ENCODE measurements at places on chromosomes 5 and 9. TPM values are rescaled to one million over a fixed set of nuclear protein-coding genes. Genes with fewer than 3 reads are reported as not detected.
A peak's percentile ranks its signal among the peaks of the same experiment; 100 is the strongest.

Gene GABRB2
- 0.05 TPM for total RNA-seq

Gene FBXW11
- total RNA-seq = 64.8 TPM

Gene ARHGEF37
- total RNA-seq = 1.1 TPM

Gene BARHL1
- not detected for total RNA-seq

Gene PTGR1
- not detected for total RNA-seq

DNA sequence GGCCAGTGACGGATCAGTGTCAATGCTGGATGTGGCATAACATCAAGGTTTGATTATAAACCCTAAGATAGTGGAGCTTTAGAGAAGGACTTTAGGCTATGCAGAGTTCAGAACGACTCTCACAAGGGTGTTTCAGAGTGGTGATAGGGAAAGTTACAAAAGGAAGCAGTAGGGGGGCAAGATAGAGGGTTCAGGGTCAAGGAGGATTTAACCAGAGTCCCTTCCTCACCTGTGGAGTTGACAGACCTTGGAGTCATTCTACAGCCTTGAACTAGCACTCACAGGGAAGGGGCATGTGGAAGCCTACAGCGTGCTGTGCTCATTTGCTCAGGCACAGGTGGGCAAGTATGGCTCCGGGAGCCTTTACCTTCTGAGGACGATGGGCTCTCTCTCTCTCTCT, 7.9 kb downstream of the DMRT1 start:
- H3K4me1 ChIP-seq = no peaks in the 10 kb centered on the region
- H3K4me3 ChIP-seq = no peak overlapping the region
- no peaks in the 10 kb centered on the region for H3K36me3 ChIP-seq

DNA sequence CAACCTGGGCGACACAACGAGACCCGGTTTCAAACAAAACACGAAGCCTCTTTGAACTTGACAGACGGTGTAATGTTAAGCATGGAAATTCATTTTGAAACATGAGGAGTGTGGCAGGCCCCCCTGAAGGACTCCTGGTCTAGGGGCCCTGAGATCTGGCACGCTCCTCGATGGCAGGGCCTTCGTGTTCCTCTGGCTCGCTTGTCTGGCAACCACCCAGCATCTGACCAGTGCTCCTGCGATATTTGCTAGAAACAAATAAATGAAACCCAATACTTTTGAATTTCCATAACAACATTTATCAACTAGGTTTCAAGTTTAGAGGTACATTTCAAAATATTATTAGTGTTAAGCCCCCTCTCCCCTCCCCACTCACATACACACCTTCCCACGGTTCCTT, 193.0 kb downstream of the ERCC6L2 start:
- no peaks in the 10 kb centered on the region for H3K36me3 ChIP-seq
- no peaks in the 10 kb centered on the region for H3K27me3 ChIP-seq
- no peaks in the 10 kb centered on the region for H3K4me1 ChIP-seq
- no peak overlapping the region for H3K4me3 ChIP-seq

GRCh38 chr5:143205386-143205785, 198.1 kb downstream of the NR3C1 start:
- DNase-seq = no peak
- no peaks in the 10 kb centered on the region for H3K4me1 ChIP-seq
- no peaks in the 10 kb centered on the region for H3K36me3 ChIP-seq
- no peak overlapping the region for H3K27ac ChIP-seq

DNA sequence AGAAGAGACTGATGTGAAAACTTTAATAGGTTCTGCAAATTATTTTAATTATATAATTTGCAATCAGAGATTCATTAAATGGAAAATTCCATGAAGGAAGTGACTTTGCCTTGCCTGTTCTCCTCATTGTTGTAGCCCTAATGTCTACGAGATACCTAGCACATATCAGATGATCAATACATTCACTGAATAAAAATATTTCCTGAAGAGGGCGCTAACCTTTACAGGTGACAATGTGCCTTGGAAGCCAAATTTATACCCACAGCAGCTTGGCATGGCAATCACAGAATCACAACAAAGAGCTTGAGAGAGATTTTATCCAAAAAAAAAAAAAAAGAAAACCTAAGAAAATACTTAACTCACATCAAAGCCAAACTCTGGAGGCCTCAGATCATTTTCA, 17.4 kb downstream of the HAUS6 start:
- H3K4me3 ChIP-seq = no peak overlapping the region
- H3K27ac ChIP-seq = no peak overlapping the region
- H3K36me3 ChIP-seq = peaks cover 59% of the 10 kb centered on the region
- no peaks in the 10 kb centered on the region for H3K27me3 ChIP-seq

GRCh38 chr5:80069251-80069800, 34.2 kb downstream of the THBS4 start:
- H3K36me3 ChIP-seq = no peaks in the 10 kb centered on the region
- H3K27me3 ChIP-seq = no peaks in the 10 kb centered on the region
- peaks cover 13% of the 10 kb centered on the region for H3K4me1 ChIP-seq
- H3K4me3 ChIP-seq = no peak overlapping the region
- H3K27ac ChIP-seq = no peak overlapping the region

DNA sequence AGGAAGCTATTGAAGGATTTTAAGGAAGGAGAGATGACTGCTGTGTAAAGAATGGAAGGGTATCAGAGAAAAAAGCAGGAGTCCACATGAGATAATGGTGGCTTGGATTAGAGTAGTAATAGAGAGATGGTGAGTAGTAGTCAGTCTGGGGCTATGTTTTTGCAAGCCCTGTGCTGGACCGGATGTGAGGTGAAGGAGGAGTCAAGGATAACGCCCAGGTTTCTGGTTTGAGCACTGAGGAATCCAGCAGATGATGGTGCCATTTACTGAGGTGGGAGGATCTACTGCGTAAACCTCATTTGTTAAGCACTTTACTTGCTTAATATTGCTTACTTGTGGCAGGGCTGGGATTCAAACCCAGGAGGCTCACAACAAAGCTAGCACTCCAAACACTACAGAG, 1.1 kb downstream of the TIGD6 start:
- no peak overlapping the region for H3K4me3 ChIP-seq
- no peaks in the 10 kb centered on the region for H3K36me3 ChIP-seq
- no peaks in the 10 kb centered on the region for H3K27me3 ChIP-seq
- H3K4me1 ChIP-seq = peaks cover 21% of the 10 kb centered on the region
- no peak for DNase-seq
- H3K27ac ChIP-seq = peak overlapping the region; percentile 83

DNA sequence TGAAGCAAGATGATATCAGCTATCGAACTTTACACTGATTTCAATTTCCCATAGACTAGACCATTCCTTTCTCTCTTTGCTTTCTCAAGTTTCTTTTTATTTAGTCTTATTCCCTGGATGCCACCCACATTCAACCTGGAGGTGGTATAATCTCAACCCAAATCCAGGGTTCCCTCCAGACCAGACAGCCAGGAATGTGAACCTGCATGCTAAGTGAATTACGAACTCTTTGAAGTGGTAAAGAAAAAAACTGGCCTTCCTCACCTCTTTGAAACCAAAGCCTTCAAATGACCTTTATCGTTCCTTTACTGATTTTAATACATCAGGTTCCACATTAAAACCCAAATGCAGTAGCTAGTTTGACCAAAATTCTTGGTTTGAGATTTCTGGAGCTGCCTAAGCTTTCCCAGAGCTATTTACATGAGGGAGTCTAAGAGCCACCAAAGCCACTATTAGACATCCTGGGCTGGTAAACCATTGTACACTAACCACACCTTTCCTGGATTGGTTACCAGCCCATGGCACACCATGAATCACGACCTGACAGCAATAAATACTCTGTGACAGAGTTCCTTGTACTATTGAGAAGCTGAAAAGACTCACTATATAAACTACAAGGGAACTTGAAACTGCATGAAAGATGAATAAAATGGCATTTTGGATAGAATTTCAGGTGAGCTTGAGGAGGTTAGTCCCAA, 323.7 kb downstream of the ADAMTS6 start:
- H3K36me3 ChIP-seq = no peaks in the 10 kb centered on the region
- H3K27ac ChIP-seq = no peak overlapping the region
- H3K4me3 ChIP-seq = no peak overlapping the region
- no peaks in the 10 kb centered on the region for H3K4me1 ChIP-seq
- no peaks in the 10 kb centered on the region for H3K27me3 ChIP-seq
